ENCODE measurements at places on chromosomes 5 and 9.

DNA sequence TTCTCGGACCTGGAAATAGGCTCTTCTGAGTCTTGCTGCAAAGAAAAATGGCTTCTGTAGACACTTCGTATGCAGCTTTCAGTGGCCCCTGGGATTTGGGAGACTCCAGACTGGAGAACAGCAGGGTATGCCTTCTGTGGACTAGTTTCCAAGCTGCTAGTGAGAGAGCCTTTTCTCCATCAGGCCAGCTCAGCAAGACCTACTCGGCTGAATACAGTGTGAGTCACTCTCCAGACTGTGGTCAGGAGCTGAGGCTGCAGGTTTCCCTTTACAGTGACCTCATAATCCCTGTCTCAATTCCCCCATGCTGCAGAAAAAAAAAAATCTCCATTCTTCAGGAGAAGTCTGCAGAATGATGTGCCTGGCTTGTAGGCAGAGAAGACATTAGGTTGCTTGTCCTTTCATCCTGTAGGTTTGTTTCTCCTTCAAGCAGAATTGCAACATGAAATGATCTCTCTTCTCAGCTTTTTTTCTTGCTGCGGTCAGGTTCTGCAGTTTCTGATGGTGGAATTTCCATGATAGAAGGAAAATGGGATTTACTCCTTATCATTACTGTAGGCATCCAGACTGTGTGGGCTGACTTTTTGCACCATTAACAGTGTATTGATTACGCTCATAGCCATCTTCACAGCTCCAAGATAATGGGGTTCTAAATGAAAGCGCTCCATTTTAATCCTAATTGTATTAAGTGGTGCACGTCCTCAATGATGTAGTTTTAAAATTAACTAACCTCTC is 78.3 kb upstream of the TNFSF8 start:
- no peak for DNase-seq

DNA sequence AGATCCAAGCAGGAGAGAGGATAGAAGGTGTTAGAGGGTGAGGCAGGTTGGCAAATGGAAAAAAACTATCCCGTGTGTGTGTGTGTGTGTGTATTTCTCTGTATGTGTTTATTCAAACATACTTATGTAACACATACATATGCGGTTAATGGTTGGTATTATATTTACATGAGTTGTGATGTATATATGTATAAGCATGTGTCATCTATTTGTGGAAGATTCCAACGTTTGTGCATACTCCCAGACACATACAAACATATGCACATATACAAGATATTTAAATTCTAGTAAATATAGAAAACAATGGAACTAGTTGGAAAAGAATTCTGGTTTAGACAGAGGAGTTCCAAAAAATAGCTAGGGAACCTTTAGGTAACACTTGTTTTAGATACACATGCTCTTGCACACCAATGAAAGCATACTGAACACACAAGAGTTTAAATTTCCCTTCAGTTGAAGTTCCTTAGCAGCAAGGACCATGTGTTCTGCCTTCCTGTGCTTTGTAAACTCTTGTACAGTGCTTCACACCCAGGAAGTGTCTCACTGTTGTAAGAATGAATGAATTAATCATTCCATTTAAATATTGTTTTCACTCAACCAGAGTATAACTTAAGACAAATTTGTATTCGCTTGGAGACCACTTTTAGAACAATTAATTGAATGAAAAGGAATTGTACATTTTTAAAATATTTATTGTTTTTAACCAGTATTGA is 257.8 kb downstream of the FER start:
- DNase-seq = no peak

- DNase-seq = no peak
These were observed 259.1 kb downstream of the SH3GL2 start for GRCh38 chr9:17837965-17838364.

GRCh38 chr9:18058564-18059442 is 415.1 kb upstream of the ADAMTSL1 start:
- DNase-seq = no peak

- DNase-seq = peak; percentile 77
These were observed 38.8 kb downstream of the CARTPT start for GRCh38 chr5:71757590-71758543.

DNA sequence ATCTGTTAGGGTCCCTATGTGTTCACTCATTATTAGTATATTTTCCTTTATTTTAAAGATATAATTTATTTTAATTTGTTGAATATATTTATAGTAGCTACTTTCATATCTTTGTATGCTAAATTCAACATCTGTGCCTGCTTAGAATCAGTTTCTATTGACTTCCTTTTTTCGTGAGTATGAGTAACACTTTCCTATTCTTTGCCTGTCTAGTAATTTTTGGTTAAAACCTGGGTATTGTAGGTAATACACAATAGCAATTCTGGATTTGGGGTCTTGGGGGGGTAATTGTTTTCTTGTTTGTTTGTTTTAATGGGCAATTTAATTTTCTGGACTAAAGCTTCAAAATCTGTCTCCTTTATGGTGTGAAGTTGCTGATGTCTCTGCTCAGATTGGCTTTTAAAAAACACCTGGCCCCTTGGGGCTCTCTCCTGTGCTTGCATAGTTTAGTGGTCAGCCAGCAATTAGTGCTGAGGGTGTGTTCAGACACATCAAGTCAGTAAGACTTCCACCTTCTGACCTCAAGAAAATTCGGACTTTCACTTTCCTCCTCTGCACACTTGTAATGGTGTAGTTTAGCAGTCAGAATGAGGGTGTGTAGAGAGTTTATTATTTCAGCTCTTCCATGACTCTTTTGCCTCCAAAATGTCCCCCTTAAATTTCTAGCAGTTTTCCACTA is 124.4 kb upstream of the MAP1B start:
- no peak for DNase-seq

DNA sequence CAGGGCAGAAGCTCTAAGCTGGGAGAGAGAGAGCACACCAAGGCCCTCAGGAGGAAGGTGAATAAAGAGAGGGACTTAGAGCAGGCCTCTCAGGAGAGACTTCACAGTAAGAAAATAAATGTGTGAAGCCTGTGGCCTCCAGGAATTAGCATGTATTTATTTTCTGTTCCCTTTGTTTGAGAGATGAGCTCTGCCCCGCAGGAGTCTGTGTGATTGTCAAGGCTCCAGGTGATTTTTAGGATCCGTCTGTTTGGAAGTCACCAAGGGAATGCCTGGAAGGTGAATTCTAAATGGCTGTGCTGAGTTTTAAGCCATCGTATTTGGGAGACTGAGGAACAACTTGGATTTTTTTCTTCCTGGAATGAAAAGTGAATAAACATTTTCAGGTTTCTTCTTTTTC is 108.3 kb upstream of the ICE1 start:
- DNase-seq = no peak

- no peak for DNase-seq
These were observed 16.0 kb downstream of the FRRS1L start for GRCh38 chr9:109150925-109151545.

- DNase-seq = peak; percentile 73
These were observed 1.4 kb downstream of the ZSWIM6 start for GRCh38 chr5:61333321-61333953.

DNA sequence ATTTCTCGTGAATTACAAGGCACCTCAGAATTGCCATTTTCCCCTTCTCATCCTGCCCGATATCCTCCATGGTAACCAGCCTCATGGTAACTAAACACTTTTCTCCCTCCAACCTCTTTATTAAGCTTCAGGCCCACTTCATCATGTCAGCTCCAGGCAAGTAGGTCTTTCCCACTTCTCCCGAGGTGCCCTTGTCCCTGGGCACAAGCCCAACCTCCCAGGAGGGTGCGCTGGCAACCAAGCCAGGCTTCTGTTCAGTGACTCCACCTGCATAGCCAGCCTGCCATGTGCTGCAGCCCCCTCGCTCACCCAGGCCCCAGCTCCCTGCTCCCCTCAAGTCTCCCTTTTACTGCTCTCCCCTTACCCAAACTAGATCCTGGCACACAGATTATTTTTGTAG is 47.4 kb upstream of the AFAP1L1 start:
- DNase-seq = no peak

- no peak for DNase-seq
These were observed 356.8 kb downstream of the SPOCK1 start for GRCh38 chr5:137142346-137142745.

- no peak for DNase-seq
These were observed 97.8 kb downstream of the MED10 start for GRCh38 chr5:6280425-6281100.

DNA sequence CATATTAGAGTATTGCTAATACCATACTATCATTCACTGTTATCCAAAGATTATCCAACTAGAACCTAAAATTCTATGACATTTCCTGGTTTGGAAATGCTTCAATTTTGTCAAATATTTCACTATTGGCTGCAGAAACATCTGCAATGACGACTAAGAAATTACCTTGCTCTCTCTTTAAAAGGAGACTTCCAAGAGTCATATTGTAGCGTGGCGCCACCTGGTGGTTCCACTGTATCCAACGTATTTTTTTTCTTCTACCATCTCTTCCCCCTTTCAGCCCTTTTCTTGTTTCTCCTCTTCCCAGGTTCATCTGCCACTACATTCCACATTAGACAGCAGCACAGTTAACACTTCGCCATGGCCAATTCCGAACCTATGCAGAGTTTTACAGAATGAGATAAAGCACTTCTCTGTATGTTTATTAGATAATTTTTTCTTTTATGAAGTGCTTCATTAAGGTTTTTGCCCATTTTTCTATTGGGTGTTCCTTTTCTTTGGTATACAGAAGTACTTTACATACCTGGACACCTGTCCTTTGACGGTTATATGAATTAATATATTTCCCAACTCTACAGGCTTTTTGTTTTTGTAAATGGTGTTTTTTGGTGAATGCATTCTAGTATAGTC is 153.5 kb downstream of the CDC42SE2 start:
- DNase-seq = peak; percentile 80

- DNase-seq = no peak
These were observed 226.5 kb upstream of the GLRA1 start for GRCh38 chr5:152151113-152151512.

GRCh38 chr9:117437283-117437682 is 22.4 kb upstream of the ASTN2 start:
- no peak for DNase-seq

- no peak for DNase-seq
These were observed 33.3 kb upstream of the RORB start for GRCh38 chr9:74463825-74464224.

GRCh38 chr9:134379831-134380365 is 53.6 kb downstream of the RXRA start:
- DNase-seq = no peak

DNA sequence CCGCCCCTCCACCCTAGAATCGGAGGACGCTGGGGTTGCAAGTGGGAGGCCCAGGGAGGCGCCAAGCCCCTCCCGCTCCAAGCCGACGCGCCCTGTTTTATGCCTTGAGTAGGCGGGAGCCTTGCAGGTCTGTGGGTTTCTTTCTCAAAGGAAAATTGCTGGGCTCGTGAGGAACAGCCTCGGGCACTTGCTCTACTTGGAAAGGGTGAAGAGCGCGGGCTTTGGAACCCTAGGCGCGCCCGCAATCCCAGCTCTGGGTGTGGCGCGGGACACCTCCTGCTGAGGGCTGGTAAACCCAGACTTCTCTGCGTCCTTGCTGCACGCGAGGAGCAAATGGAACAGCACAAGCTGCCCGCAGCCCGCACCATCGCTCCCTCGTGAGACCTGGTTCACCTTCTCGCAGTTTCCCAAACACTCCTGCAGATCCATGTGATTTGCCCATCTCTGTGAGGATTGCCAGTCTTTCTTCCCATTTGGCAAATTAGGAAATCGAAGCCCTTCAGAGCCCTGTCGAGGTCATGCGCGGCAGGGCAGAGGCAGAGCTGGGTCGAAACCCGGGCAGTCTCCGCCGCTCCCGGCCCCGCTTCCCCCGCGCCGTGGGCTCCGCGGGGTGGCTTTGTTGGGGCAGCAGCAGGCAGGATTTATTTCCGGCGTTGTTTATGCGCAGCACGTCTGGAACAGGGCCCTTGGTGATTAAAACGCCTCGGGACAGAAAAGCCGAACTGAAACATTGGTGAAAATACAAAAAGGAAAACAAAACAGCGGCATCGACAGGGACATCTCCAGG is 98.4 kb upstream of the CPLX2 start:
- no peak for DNase-seq

- DNase-seq = peak; percentile 94
These were observed 1.0 kb downstream of the KLF4 start for GRCh38 chr9:107488375-107489143.

- no peak for DNase-seq
These were observed 10.3 kb upstream of the BRD3OS start for GRCh38 chr9:134014946-134015345.

DNA sequence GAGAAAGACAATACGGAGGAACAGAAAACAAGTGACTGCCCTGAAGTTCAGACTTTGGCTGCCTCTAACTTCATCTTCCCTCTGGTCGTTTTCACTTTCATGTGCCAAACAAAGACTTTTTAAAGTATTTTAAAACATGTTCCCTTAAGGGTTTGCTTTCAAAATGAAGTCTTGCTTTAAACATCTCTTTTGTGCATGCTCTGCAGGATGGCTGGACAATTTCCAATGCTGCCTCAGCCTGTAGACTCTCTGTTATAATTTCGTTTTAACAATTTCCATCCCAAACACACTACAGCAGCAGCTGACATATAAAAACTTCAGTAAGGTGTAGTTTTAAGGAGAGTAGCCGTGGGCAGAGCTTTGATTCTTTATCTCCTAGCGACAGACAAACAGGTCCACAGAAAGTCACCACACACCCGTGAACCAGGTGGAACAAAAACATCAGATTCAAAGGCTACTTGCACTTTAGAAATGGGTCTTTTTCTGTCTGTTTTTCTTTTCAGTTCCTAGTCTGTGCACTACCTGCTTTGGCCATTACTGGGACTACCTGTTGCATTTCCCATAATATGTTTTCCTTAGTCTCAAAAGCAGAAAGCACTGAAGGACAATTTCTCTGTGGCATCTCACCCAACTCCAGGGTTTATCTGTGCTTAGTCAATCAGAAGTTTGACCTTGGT is 308.9 kb downstream of the DTWD2 start:
- DNase-seq = no peak

GRCh38 chr5:3325201-3325971 is 270.2 kb upstream of the IRX1 start:
- DNase-seq = no peak

GRCh38 chr9:132984202-132985070 is 5.9 kb downstream of the GFI1B start:
- DNase-seq = no peak

DNA sequence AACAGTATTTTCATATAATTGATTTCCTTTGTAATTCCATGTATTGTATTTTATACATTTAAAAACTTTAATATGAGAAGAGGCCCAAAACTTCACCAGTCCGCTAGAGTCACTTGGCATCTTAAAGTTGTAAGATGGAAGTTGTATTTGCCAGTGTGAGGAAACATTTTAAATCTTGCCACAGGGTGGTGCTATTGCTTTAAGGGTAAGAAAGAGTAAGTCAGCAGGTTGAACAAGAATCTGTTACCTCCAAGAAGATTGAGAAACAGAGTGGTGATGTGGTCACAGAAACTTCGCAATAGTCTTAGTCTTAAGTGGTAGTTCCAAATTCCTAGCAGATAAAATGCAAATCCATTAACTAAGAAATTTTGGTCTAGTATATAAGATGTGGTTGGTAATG is 39.8 kb upstream of the RANBP6 start:
- no peak for DNase-seq

DNA sequence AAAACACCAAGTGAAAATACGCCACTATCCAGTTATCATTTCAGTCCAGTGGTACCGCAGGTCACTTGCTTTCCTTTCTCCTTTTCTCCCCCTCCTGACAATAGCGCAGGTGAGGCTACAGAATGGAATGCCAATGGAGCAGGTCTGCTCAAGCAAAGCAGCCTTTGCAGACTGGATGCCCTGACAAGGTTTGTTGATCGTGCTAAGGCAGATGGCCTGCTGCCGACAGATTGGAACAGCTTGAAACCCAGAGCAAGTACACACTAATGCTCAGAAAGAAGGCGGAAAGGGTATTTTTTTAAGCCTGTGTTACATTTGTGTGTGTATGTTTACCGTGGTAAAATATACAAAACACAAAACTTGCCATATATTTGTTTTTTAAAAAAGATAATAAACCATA is 19.4 kb downstream of the SPACA9 start:
- no peak for DNase-seq

GRCh38 chr5:109614301-109614700 is 75.4 kb upstream of the MAN2A1 start:
- DNase-seq = no peak

All from sigmoid colon (tissue), 7 donors.